ENCODE measurements at places on chromosomes 6 and 20. TPM values are rescaled to one million over a fixed set of nuclear protein-coding genes. Genes with fewer than 3 reads are reported as not detected.

DNA sequence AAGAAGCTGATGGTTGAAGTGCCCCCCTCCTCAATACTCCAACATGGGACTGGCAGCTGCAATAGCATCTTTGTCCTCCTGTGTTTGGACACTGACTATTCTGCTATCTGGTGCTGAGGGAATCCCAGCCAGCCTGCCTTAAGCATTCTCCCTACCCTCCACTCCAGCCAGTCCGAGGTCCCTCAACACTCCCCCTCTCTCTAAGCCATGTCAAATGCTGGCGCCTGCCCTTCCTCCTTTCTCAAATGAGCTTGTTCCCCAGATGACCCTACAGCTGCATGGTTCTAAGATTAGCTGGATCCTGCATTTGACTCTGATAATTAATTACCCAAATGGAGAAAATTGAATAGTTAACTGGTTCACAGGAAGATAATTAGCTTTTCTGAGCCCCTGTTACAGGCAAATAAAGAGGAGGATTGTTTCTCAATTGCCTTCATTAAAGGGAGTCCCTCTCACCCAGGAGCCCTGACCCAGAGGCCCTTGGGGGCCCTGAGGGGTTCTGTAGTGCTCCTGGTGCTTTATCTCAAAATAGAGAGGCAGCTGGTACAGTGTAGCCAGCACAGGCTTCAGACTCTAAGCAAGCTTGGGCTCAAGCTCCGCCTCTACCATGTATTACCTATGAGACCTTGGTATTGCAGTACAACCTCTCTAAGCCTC is 37.9 kb upstream of the CHD6 start:
- DNase-seq = no peak

DNA sequence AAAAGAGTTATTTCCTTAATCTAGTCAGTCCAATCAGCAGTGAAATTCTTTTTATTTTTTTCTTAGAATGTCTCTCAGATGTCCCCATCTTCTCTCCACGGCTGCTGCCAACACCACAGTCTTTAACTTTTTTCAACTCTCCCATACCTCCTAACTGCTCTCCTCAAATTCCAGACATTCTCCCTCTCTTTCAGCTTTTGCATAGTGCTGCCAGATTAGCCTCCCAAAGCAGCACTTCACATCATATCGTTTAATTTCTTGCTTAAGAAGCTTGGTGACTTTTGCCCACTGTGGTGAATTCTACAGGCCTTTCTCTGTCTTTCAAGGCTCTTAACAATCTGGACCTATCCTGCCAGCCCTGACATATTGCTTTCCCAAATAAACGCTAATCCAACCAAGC is 233.4 kb downstream of the UST start:
- DNase-seq = no peak

DNA sequence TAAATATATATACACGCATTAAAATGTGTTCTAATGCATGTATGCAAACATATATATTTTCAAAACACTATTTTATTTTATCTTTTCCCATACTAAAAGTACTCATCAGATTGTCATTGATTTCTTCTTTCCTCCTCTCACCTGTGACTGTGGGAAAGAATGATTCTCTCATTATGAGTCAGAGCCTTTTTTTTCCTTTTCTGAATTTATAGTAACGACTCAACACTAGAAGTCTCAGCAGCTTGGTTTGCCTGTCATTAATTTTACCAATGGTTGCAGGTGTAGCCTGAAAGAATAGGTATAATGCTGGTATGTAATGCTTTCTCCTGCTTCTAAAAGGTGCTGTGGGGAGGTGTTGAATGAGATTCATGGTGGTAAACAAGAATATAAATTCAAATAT is 328.7 kb downstream of the UTRN start:
- DNase-seq = no peak

The SLC4A11 gene
- 0.18 TPM for total RNA-seq

GRCh38 chr20:58715801-58716475 is 23.3 kb downstream of the NPEPL1 start:
- peak; percentile 35 for DNase-seq

GRCh38 chr20:54148947-54149764 is 24.6 kb downstream of the CYP24A1 start:
- no peak for DNase-seq

- DNase-seq = no peak
These were observed 453.0 kb downstream of the LMBRD1 start for GRCh38 chr6:69343851-69344250.

DNA sequence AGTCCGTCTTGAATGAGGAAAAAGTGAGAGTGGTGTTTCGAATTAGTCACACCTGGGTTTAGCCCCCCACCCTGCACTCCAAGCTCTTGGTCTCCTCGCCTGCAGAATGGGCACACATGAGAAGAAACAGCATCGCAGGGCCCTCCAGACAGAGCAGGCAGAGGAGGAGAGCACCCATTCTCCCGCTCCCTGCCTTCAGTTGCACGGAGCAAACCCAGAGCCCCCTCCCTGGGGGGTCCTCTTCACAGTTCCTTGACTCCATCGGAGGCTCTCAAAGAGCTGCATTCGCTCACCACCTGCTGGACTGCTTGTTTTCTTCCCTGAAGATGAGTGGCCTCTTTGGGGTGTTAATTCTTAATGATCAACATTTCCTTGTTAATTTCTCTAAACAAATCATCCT is 5.1 kb downstream of the CST7 start:
- no peak for DNase-seq

GRCh38 chr6:168116975-168117899 is 38.2 kb upstream of the FRMD1 start:
- DNase-seq = peak; percentile 52

DNA sequence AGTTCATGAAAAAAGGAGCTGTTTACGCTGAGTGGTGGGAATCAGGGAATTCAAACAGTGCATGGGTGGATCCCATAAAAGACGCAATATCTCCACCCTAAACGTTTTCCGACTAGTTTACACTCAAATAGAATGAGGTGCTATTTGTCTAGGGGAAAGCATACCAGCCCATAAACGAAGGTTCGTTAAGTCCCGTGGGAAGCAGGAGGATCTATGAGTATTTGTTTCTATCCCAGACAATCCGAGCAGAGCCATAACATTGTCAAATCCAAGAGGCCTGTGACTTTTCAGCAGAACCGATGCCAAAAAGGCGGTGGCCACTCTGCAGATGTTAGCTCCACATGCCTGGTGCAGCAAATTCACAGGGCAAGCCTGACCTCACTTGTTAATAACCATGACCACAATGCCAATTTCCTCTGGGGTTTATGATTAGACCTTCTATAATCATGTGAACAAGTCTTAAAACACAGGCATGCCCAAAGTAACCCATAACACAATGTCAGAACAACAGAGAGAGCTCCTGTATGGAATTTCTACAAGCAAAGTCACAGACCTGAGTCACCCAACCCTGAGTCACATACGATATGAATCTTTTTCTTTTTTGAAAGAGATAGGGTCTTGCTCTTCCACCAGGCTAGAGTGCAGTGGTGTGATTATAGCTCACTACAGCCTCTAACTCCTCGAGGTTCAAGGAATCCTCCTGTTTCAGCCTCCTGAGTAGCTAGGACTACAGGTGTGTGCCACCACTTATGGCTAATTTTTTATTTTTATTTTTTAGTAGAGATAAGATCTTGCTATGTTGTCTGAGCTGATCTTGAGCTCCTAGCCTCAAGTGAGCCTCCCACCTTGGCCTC is 123.3 kb downstream of the KIF13A start:
- no peak for DNase-seq

GRCh38 chr20:23926944-23927872 is 47.7 kb upstream of the CST5 start:
- DNase-seq = no peak

The SLC44A4 gene
- 0.86 TPM for total RNA-seq

DNA sequence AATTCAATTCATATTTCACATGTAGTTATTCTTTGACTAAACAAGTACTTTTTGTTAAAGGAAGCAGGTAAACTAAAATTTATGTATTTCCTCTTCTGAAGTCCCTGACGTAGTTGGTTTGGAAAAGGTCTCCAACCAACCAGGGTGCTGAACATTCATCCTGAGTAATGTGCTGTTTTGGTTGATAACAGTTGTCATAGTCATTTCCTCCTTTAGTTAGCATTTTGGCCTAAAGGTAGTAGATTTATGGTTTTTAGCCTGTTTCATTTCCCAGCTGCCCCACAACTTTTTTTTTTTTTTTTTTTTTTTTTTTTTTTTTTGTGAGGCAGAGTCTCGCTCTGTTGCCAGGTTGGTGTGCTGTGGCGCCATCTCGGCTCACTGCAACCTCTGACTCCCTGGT is 382.8 kb upstream of the FLRT3 start:
- no peak for DNase-seq

GRCh38 chr20:38165089-38165965 is at the start of gene TGM2:
TGM2 (minus strand) TSS chr20:38165270; CDS start chr20:38165198, 72 bp downstream.
- peak; percentile 94 for DNase-seq

DNA sequence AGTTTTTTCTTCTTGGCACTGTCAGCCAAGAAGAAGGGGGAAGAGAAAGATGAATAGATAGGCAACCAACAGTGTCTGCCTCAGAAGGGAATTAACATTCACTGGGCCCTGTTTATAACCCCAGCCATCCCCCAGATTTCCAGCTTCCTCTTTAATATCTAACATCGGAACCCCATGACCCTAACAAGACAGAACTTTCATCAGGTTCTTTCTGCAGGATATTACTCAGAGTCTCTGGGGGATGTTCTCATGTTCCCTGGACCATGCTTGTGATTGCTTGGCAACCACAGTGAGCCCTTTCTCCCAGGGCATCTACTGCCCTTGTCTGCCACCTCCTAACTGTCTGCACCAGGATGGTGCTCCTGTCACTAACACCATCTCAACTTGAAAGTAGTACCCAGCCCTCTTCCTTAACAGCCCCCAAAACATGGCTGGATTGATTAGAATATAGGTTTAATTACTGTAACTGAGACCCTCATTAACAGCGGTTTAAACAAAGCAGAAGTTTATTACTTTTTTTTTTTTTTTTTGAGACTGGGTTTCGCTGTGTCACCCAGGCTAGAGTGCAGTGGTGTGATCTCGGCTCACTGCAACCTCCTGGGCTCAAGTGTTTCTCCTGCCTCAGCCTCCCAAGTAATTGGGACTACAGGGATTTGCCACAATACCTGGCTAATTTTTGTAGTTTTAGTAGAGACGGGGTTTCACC is 12.0 kb upstream of the PTPN1 start:
- DNase-seq = no peak

The SNAP25 gene
- total RNA-seq = not detected

DNA sequence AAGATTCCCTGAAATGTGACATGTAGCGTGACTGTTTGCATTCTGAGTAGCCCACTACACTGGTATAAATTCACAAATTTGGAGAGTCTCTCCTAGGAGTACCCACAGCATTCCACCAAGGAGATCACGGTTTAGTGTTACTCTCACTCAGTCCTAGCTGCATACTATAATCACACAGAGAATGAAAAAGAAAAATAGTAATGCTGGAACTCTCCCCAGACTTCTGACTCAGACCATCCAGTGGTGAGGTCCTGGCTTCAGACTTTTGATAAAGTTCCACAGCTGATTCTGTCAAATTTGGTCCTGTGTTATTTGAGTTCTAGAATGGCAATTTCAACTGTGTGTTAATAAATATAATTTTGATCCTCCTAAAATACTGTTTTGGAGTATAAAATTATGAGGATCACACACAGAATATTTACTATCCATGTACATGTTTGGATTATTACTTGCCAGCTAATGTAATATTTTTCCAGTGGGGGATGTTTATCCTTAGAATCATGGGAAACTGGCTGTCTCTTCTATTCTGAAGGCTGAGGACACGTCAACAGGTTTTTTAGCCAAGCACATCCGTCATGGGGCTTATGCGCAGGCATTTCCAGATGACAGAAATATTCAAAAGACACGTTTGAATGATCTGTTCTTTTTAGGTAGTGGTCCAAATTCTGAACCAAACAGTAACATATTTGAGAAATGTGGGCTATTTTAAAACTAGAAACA is 5.1 kb upstream of the KIAA0408 start:
- DNase-seq = no peak
